Stimulated activated naive B cell treated with anti-CD40 and anti-IgM and Interleukin-4, amounts not matched to agents 10 μg/mL and 1 μg/mL and 100 μg/mL, for 72 hours (primary cell): ENCODE measurements at places on chromosomes 1 and 21.

- DNase-seq = no peak
Measured at GRCh38 chr21:22516230-22516629, 1518.0 kb downstream of the NCAM2 start.

DNA sequence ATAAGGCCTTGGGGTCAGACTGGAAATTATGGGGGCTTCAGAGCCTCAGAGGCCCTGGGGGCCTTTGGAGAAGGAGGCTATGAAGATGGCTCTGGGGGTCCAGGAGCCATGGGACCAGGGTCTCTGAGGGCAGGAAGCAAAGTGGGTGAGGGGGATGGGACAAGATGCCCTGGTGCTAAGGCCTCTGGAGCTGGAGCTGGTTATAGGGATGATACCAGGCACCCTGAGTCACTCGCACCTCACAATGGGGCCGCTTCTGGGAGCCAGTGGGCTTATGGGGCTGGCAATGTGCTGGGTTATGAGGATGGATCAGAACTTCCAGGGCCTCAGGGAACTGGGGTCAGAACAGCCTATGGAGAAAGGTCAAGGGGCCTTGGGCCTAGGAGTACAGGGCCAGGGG lies 17.6 kb downstream of the IGFN1 start:
- DNase-seq = no peak

DNA sequence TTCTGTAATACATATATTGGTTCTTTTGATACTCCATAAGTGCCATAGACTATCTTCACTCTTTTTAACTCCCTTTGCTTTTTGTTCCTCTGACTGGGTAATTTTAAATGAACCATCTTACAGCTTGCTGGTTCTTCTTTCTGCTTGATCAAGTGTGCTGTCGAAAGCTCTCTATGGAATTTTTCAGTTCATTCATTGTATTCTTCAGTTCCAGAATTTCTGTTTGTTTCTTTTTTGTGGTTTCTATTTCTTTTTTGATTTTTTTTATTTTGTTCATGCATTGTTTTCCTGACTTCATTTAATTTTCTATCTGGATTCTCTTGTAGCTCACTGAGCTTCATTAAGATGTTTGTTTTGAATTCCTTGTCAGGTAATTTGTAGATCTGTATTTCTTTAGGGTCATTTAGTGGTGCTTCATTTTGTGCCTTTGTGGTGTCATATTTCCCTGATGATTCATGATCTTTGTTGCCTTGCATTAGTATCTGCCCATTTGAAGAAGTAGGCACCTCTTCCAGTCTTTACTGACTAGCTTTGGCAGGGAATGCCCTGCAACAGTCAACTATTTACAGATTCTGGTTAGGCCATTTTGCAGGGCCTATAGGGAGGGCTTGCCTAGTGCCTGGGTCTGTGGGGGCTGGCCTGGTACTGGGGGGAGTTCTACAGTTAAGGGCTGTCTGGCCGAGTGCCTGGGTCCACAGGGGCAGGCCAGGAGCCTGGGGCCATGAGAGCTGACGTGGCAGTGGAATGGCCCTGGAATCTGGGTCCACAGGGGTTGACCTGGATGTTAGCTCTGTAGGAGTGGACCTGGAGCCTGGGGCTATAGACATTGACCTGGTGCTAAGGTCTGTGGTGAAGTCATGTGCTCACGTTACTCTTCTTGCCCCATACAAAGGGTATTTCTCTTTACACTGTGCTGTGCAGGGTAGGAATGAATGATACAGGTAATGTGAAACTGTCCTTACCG lies 89.7 kb downstream of the MAGI3 start:
- no peak for DNase-seq

GRCh38 chr1:195806060-195806459 lies 802.2 kb downstream of the KCNT2 start:
- no peak for DNase-seq

DNA sequence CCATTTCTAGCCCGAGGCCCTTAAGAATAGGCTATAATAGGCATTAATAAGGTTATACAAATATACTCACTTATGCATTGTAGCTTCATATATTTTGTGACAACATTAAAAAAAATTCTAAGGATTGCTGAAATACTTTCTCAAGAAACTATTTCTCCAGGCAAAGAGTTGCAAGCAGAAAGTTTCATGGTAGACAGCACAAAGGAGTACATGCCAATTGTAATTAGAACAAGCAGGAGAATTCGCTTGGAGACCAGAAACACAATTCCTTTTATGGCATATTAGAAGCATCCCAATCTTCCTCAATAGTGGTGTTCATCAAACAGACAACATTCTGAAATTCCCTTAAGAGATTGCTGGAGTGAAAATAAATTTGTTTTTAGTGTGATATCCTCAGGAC lies 122.8 kb downstream of the CRB1 start:
- no peak for DNase-seq

GRCh38 chr1:185500001-185500626 lies 183.1 kb upstream of the IVNS1ABP start:
- DNase-seq = no peak

DNA sequence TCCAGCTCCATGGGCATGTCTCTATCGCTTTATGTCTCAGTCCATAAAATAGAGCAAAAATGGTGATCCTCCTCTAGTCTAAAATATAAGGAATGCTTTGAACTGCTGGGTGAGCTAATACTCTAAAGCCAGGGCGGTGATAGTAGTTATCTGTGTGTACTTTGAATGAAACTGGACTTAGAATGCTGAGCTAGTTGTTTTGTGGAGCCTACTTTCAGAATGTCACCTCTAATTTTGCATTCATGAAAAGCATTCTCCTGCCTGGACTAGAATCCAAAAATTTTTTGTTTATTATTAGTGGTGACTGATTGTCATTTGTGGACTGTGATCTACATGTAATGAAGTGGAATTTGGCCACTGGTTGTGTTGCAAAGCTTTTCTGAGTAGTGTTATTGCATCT lies 241.6 kb upstream of the C1orf105 start:
- DNase-seq = no peak

DNA sequence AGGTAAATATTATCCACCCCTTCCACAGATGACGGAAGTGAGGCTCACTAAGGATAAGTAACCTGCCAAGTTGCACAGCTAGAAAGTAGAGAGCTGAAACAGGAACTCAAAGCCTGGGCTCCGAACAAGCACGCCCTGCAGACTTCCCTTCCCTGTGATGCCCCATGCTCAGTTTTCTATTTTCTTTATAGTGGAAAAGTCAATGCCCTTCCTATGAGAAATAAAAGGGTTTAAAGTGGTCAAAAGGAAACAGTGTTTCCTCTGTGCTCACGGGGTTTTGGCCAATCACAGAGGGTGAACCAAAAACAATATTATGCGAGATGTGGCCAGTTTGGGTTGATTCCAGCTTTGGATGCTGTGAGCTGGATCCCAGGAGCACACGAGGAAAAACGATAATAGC lies 44.5 kb downstream of the DDR2 start:
- DNase-seq = no peak

DNA sequence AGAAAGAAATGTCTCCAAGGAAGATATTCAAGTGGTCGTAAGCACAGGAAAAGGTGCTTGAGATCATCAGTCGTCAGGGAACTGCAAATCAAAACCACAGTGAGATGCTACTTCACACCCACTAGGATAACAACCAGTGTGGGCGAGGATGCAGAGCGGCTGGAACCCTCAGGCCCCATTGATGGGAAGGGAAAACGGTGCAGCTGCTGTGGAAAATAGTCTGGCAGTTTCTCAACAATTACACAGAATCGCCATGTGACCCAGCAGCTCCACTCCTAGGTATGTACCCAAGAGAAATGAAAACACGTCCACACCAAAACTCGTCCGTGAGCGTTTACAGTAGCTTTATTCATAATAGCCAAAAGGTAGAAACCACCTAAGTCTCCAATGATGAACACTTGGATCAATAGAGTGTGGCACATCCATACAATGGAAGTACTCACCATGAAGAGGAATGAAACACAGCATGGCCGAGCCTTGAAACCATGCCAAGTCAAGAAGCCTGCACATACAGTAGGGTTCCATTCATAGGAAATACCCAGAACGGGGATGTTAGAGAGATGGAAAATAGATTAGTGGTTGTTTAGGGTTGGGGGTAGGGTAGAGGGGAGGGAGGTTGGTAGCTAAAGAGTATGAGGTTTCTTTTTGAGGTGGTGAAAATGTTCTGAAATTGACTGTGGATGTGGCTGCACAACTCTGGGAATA lies 6.1 kb downstream of the DFFB start:
- DNase-seq = no peak

GRCh38 chr1:10671622-10672342 lies 124.7 kb downstream of the CASZ1 start:
- DNase-seq = no peak

DNA sequence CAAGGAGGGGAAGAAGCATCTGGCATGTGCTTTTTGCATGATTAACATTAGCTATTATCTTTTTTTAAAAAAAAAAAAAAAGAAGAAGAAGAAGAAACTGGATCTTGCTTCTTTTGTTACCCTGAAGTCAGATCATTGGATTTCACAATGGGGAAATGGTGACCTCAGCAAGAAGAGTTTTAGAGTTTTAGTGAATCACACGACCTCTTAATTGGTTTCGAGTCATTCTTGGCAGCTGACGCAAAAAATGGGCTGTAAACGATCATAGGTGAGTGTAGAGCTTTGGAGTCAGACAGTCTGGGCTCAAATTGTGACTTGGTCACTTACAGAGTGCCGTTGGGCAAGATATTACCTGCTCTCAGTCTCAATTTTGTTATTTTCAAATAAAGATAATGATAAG lies 33.3 kb upstream of the PGBD5 start:
- no peak for DNase-seq

DNA sequence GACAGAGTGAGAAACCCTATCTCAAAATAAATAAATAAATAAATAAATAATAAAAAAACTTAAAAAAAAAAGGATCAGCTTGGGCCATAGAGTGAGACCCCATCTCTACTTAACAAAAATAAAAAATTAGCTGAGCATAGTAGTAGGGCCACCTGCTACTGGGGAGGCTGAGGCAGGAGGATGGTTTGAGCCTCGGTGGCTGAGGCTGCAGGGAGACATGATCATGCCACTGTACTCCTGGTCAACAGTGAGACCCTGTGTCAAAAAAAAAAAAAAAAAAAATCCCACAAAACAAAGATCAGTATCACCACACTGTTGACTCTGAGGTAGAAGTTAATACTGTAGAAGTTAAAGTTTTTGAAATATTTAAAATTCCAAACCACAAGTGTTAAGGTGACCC lies 29.1 kb downstream of the SLC16A1 start:
- DNase-seq = no peak

- no peak for DNase-seq
Measured at GRCh38 chr1:183597656-183598347, 7.5 kb upstream of the NCF2 start.

DNA sequence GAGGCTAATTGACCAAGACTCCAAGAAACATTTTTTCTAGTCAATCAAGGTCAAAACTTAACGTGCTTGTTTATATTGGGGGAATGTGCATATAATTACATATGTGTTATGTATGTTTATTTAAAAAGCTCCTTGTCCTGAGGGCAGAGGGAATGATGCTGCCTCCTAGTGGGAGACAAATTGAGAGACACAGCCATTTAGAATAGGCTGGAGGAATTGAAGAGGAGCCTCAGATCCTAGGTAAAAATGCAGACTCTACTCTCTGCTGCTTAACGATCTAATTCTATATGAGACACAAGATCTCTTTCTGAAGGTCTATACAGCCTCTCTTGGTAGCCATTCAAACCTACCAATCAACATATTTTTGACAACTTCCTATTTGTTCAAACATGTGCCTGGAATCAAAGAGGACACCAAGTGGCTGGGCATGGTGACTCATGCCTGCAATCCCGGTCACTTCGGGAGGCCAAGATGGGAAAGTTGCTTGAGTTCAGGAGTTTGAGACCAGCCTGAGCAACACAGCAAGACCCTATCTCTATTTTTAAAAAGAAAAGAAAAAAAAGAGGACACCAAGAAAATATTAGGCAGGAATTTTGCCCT lies 136.6 kb upstream of the ZNF648 start:
- no peak for DNase-seq

DNA sequence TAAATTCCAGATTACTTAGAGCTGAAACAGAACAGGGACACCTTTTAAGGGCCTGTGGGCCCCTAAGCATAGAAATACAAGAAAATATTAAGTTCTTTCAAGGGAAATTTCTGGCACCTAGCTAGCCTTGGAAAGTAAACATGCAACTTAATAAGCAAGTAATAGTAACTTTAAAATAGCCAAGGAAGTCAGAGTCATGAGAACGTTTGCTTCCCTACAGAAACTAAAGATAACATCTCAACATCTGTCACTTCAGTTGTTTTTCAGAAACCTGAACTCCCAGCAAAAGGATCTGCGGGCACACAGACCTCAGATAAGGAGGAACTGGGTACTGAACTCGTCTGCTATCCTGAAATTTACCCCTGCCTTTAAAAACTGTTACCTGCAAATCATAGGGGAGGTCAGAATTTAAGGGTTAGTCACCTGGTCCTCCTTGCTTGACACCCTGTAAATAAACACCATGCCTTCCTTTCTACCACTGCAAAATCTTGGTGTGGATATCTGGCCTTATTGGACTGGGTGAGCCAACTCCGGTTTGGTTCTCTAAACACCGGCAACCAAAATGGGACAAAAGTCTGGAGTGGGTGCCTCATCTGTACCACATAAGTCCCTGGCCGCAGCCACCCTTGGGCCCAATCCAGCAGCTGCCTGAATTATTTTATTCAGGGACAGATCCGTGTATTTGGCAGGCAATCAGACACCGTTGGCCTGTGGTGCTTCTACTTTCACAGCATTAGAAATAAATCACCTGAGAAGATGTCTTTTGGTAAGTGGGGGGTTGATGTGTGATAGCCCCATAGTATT lies 27.9 kb downstream of the NRDC start:
- DNase-seq = no peak

DNA sequence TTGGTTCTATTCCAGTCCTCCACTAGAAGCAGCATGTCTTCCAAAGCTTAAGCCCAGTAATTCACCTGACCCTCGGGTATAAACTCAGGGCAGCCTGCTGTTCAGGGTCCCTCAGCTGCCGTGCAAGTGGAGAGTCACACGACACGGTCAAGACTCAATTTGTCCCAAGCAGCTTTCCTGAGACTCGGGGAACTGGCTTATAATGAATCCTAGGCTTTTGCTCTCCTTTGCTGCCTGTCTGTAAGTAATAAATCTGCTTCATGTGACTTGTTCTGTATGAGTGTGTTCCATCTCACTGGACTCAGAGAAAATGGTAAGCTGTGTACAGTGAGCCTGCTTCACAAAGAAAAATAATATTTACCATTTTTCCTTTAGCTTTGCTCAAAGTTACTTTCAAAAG lies 119.8 kb downstream of the CYYR1 start:
- no peak for DNase-seq

- no peak for DNase-seq
Measured at GRCh38 chr1:16434501-16434900, 2.7 kb downstream of the SPATA21 start.

DNA sequence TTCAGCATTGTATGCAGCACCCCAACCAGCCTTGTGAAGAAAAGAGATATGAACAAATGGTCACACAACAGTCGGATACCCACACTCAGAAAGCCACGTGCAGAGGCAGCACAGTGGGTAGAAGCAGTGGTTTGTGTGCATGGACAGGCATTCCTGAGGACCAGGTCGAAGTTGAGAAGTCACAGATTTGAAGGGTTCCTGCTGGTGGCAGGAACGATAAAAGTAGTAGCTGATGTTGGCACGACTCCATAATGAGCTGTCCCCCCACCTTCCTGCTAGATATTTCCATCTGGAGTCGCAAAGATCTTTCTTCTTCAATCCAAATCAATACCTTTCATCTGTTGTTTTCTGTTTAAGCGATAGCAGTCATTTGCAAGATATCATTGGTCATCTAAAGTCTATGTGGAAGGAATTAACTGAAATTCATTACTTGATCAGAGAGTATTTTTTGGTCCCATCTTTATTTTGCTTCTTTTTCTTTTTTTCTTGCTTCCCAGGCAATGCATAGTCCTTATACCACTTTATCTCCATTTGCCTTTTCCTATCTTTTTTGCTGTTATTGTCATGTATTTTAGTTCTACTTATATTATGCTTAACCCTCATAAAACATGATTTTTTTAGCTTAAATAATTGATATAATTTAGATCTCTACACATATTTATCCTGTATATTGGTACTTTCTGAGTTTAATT lies 176.4 kb downstream of the DHRS3 start:
- no peak for DNase-seq
